ENCODE measurements at places on chromosomes 1 and 21. TPM values are rescaled to one million over a fixed set of nuclear protein-coding genes. Genes with fewer than 3 reads are reported as not detected.

FAM72D gene
- 19.6 TPM for total RNA-seq

CCDC185 gene
- total RNA-seq: not detected

ADAMTS1 gene
- total RNA-seq: 1.2 TPM

PLPPR4 gene
- total RNA-seq: not detected

LORICRIN gene
- total RNA-seq: not detected

GRCh38 chr1:201781437-201781836 is 47.5 kb upstream of the IPO9 start:
- H3K4me3 ChIP-seq: no peak overlapping the region
- peaks cover 3% of the 10 kb centered on the region for H3K27me3 ChIP-seq
- no peak for DNase-seq
- no peak overlapping the region for H3K27ac ChIP-seq
- no peaks in the 10 kb centered on the region for H3K36me3 ChIP-seq
- H3K4me1 ChIP-seq: no peaks in the 10 kb centered on the region

DNA sequence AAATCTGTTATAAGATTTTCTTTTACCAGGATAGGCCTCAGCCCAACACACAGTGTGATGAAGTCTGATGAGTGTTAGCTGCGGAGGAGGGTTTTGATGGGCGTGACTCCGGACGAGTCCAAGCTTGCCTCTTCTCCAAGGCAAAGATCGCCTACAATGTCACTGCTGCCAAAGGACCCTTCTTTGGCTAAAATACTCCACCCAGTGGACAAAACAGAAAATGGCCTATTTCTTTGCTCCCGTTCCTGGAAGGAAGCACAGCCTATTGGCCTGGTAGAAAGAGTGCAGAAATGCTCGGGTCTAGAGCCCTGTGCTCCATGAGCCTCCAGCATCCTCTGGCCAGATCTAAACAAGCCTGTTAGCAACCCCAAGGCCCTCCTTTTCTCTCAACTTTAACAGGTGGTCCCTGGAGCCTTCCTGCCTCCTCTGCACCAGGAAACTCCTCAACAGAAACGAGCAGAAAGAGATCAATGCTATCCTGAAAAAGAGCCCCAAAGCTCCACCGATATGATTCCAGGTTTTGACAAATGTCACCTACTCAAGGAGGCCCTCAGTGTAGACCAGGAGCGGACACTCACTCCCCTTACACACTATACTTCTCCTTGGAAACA is 3.4 kb upstream of the CASQ2 start:
- DNase-seq: no peak
- H3K27me3 ChIP-seq: peaks cover 16% of the 10 kb centered on the region
- H3K4me3 ChIP-seq: no peak overlapping the region

- H3K27me3 ChIP-seq: no peaks in the 10 kb centered on the region
- no peak overlapping the region for H3K27ac ChIP-seq
- H3K4me3 ChIP-seq: no peak overlapping the region
Measured at GRCh38 chr1:112651205-112651604, 23.3 kb upstream of the MOV10 start.

DNA sequence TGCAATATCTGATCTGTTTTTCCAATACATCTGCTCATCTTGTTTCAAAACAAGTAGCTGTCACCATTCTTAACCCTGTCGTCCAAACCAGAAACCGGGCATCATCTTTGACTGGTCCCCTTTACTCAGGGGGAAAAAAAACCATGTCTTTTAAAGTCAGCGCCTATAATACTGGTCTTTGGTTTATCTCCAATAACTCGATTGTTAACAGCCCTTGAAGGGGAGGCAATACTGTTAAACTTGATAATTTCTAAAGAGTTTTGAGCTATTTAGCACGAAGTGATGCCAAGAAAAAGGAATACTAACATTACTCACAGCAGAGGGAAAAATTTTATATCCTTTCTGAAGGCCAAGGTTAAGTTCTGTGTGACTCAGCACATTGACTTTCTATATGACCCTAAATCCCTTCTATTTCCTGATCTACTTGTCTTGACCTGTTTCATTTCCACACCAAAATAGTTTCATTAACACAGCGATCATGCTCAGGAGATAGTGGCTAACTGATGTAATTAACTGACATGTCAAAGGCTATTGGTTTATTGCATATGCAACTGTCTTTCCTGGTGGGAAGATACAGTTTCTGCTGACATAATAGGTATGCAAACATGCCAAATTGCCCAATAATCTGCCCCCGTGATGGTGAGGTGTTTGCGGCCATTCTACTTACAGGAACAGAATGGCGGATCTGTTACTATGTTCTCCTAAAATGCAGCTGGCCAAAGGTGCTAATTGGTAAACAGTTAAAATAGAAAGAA is 59.1 kb downstream of the NFIA start:
- no peak overlapping the region for H3K4me3 ChIP-seq
- no peak for DNase-seq
- no peaks in the 10 kb centered on the region for H3K4me1 ChIP-seq
- H3K27me3 ChIP-seq: no peaks in the 10 kb centered on the region

All from activated CD4-positive, alpha-beta memory T cell treated with anti-CD3 and anti-CD28 coated beads, Interleukin-2, amount 10 ng/mL, durations not matched to agents 7 days and 5 days (primary cell).